ENCODE measurements at places on chromosomes 2 and 18. TPM values are rescaled to one million over a fixed set of nuclear protein-coding genes. Genes with fewer than 3 reads are reported as not detected.

SERPINB3 gene
- total RNA-seq: not detected

RESP18 gene
- total RNA-seq: not detected

PPIL3 gene
- 41.7 TPM for total RNA-seq

EVA1A gene
- not detected for total RNA-seq

DYNAP gene
- total RNA-seq: not detected

FOXI3 gene
- not detected for total RNA-seq

HYCC2 gene
- 27.8 TPM for total RNA-seq

ABCG8 gene
- not detected for total RNA-seq

Measured in activated CD8-positive, alpha-beta memory T cell treated with anti-CD3 and anti-CD28 coated beads for 36 hours (primary cell).